ENCODE measurements at places on chromosomes 3 and 15.

DNA sequence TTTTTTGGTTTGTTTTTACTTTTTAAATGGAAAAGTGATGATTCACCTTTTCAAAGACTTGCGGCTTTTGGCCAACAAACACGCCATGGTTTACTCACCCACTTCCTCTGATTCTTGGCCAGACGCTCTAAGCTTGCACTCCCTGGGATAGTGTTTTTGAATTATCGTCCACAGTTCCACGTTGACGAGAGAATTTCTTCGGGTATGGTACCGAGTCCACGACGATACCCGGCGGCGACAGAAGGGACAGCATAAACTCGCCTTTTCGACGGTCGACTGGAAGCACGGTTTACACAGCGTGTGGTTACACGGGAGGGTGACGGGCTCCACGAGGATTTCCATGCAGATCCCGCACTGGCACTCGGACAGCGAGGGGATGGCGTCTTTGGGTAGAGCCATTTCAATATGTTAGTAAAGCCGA is 783 bp downstream of the RNF168 start:
- DNase-seq: peak; percentile 86

DNA sequence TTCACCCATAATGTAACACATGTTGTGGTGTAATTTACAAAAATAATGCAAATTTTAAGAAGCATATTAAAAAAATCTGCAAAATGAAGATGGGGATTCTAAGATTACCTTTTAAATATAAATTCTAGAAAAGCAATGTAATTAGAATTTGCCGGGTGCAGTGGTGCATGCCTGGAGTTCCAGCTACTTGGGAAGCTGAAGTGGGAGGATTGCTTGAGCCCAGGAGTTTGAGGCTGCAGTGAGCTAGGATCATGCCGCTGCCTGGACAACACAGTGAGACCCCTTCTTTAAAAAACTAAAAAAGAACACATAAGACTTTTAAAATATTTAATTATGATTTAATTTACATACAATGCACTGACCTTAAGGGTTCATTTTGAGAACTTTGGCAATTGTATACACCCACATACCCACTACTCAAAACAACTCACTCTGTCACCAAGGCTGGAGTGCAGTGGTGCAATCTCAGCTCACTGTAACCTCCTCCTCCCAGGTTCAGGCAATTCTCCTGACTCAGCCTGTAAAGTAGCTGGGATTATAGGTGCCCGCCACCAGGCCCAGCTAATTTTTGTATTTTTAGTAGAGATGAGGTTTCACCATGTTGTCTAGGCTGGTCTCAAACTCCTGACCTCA is 134.0 kb upstream of the TBL1XR1 start:
- DNase-seq: no peak

GRCh38 chr15:69692342-69692741 is 239.7 kb downstream of the RPLP1 start:
- no peak for DNase-seq

GRCh38 chr3:32449691-32450090 is 53.0 kb downstream of the CMTM6 start:
- no peak for DNase-seq

- DNase-seq: no peak
Observed at GRCh38 chr3:2268779-2269178, 170.1 kb downstream of the CNTN4 start.

- no peak for DNase-seq
Observed at GRCh38 chr3:99191186-99191585, 289.7 kb upstream of the DCBLD2 start.

DNA sequence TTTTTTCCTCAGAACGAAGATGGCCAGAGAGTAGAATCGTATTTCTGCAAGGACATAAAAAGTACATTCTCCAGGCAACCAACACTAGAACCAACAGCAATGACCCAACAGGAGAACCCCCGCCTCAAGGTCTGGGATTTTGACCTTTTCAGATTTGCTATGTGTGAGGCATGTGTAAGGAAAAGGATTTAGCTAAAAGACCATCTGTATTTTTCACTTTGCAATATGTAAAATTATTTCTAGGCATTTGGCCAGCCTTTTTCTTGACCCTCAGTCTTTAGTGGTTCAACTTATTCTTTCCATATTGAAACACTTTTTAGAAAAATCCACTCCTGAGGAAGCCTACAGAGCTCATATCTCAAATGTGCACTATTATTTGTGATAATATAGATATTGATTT is 219.2 kb upstream of the GOLGA6L4 start:
- DNase-seq: no peak

GRCh38 chr15:73168487-73168886 is 116.2 kb downstream of the NEO1 start:
- DNase-seq: no peak

DNA sequence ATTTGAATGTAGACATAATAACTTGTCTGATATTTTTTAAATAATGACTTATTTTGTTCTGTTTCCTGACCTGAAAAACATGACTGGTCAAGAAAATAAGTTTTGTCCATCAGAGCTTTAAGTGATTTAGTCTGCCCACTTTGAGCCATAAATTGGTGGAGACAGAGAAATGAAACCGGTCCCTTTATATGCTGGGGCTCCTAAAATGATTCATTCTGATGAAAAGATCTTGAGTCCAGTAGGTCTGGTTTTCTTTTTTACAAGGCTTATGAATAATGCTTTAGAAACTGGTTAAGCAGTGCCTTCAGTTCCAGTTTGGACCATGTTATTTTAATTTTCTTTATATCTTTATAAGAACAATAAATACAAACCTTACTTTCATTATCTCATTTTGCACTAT is 293.2 kb downstream of the DIPK2A start:
- no peak for DNase-seq

GRCh38 chr3:19757773-19758172 is 176.2 kb downstream of the EFHB start:
- DNase-seq: no peak

GRCh38 chr3:118970819-118971218 is 63.8 kb downstream of the IGSF11 start:
- no peak for DNase-seq

DNA sequence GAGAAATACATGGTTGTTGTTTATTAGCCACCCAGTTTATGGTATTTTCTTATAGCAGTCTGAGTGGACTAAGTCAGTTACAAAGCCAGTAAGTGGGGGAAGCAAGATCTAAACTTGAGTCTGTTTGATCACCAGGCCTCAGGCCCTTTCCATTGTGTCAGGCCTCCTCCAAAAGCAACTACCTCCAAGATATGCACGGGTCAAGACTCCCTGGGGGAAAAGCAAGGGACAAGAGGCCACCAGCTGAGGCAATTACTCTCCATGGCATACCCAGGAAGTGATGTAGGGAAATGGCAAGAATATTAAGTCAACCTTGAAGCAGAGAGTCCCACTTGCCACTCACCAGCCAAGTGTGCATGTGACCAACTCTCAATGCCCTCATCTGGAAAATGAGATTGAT is 28.6 kb upstream of the SRGAP3 start:
- no peak for DNase-seq

GRCh38 chr3:102571720-102572384 is 137.0 kb downstream of the ZPLD1 start:
- no peak for DNase-seq

GRCh38 chr3:31670136-31670535 is 137.4 kb downstream of the STT3B start:
- no peak for DNase-seq

DNA sequence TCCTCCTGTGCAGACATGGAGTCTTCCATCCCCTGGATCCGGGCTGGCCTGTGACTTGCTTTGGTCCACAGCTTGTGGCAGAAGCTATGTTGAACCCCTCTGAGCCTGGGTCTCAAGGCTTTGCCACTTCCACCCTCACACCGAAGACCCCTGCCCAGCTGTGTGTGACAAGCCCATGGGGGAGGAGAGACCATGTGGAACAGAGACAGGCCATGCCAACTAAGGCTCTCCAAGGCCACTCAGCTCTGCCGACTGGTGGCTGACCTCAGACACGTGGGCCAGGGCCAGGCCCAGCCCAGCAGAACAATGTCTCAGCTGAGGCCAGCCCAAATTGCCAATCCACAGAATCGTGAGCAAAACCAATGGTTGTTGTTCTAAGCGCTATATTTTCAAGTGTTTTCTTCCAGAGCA is 16.4 kb upstream of the CFAP100 start:
- no peak for DNase-seq

- DNase-seq: peak; percentile 31
Observed at GRCh38 chr3:196662711-196663571, 23.4 kb downstream of the NRROS start.

GRCh38 chr3:185205865-185206264 is 48.0 kb downstream of the EHHADH start:
- DNase-seq: no peak

DNA sequence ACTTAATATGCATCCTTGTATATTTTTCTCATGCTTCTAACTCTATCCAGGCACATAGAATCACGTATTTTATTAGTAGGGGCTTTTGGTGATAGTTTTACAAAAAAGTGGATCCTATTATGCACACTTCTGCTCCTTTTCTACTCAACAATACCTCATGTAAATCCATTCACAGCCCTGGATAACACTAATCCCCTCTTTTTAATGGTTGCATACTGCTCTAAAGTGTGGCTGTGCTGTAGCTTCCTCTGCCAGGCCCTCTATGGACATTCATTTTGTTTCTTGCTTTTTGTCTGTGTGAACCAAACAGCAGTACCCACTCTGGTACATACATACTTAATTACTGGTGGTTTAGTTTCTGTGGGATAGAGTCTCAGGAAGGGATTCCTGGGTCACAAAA is 51.3 kb upstream of the SCAANT1 start:
- DNase-seq: no peak

GRCh38 chr3:76065964-76066363 is 280.6 kb upstream of the ZNF717 start:
- DNase-seq: no peak

- no peak for DNase-seq
Observed at GRCh38 chr15:63902671-63903035, 68.9 kb upstream of the HERC1 start.

GRCh38 chr3:139940622-139941021 is 5.6 kb downstream of the CLSTN2 start:
- no peak for DNase-seq

GRCh38 chr15:96053781-96054428 is 276.6 kb upstream of the NR2F2 start:
- DNase-seq: no peak

GRCh38 chr3:126928921-126929474 is 53.9 kb upstream of the PLXNA1 start:
- no peak for DNase-seq
